ENCODE measurements at places on chromosomes 6 and 20.

DNA sequence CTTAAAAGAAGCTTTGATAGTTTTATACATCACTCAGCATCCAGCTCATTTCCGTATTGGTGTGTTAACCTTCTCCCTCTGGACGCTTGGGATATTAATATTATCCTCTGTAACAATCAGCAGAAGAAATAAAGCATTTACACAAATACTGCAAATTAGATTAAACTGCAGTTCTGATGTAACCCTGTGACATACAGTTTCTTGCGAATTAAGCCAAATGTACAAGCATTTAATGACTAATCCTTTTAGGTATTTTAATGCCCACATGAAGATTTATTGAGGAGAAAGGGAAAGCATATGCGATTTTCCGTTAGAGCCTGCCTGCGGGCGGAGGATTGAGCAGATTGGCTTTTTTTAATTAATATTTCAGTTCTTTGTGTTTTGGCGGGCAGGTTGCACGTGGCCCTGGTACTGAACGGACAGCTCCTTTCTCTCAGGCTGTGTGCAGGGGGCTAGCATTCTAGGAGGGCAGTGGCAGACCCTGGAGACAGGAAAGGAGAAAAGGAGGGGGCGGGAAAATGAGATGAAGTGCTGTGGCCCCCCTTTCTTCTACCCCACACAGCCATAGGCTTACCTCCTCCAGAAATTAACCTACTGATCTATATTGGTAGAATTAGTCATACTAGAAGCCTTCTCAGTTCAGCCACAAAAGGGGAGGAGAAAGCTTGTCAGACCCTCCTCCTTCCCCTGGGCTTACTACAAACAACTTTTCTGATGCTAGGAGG, 14.1 kb upstream of the TFAP2D start:
- H3K27ac ChIP-seq = no peak overlapping the region
- no peaks in the 10 kb centered on the region for H3K27me3 ChIP-seq
- H3K4me1 ChIP-seq = no peaks in the 10 kb centered on the region
- H3K4me3 ChIP-seq = no peak overlapping the region
- no peaks in the 10 kb centered on the region for H3K36me3 ChIP-seq

DNA sequence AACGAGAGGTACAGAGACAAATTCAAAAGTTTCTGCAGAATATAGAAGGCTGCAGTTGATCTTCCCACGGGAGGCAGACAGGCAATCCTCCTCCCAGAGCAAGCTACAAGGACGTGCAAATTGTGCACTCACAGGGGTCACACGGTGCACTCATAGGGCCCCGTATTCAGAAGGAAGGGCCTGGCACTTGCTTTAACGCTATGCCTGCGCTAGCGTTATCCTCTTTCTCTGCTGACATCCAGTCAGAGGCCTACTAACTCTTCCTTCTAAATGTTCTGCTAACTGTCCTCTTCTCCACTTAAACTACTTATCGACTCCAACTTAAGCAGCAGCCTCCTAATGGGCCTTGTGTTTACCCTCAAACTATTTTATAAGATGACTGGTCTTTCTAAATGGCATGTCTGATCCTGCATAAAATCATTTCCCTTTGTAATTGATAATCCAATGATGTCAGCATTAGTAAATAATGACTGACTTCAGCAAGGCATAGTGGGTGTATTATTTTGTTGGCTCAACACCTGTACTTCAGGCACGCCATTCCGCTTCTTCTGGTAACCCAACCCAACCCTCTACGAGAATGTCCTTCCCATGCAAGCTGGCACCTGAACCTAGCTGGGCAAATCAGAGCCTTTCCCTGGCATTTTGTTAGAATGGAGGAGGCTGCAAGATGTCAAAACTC, 2.2 kb downstream of the IFNGR1 start:
- no peak for DNase-seq
- H3K27ac ChIP-seq = peak overlapping the region; percentile 94
- no peaks in the 10 kb centered on the region for H3K27me3 ChIP-seq
- no peaks in the 10 kb centered on the region for H3K4me1 ChIP-seq

GRCh38 chr20:41497186-41497895, 120.8 kb downstream of the CHD6 start:
- no peaks in the 10 kb centered on the region for H3K36me3 ChIP-seq
- no peak overlapping the region for H3K27ac ChIP-seq
- H3K4me1 ChIP-seq = no peaks in the 10 kb centered on the region
- no peak for DNase-seq

DNA sequence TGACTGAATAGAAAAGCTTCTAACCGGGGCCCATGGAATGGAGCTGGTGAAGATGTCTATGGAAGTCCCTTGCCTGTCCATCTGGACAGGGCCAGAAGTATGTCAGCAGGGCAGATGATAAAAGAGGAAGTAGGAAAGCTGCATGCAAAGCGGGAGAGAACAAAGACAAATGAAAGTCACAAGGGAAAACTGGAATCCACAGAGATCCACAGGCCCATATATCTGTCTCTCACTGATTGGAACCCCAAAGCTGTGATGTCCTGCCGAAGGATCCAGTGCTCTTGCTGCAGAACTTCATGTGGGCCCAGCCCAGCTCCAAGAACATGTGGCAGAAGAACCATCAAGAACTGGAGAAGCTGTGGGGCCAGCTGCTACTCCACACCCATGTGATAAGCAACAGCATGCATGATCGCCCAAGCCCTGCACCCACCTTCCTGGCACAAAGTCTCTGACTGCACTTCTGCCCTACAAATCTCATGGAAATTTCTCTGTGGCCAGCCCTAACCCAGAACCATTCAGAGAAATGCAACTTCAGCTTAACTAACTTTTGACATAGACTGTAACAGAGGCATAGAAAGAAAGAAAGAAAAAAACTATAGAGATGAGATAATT, 716.0 kb downstream of the KIF16B start:
- no peaks in the 10 kb centered on the region for H3K36me3 ChIP-seq
- H3K4me1 ChIP-seq = no peaks in the 10 kb centered on the region
- no peak for DNase-seq
- no peak overlapping the region for H3K27ac ChIP-seq
- no peak overlapping the region for H3K4me3 ChIP-seq
- H3K27me3 ChIP-seq = no peaks in the 10 kb centered on the region

Data from uterus (tissue), 4 donors.